ENCODE measurements at places on chromosomes 13 and 19.

DNA sequence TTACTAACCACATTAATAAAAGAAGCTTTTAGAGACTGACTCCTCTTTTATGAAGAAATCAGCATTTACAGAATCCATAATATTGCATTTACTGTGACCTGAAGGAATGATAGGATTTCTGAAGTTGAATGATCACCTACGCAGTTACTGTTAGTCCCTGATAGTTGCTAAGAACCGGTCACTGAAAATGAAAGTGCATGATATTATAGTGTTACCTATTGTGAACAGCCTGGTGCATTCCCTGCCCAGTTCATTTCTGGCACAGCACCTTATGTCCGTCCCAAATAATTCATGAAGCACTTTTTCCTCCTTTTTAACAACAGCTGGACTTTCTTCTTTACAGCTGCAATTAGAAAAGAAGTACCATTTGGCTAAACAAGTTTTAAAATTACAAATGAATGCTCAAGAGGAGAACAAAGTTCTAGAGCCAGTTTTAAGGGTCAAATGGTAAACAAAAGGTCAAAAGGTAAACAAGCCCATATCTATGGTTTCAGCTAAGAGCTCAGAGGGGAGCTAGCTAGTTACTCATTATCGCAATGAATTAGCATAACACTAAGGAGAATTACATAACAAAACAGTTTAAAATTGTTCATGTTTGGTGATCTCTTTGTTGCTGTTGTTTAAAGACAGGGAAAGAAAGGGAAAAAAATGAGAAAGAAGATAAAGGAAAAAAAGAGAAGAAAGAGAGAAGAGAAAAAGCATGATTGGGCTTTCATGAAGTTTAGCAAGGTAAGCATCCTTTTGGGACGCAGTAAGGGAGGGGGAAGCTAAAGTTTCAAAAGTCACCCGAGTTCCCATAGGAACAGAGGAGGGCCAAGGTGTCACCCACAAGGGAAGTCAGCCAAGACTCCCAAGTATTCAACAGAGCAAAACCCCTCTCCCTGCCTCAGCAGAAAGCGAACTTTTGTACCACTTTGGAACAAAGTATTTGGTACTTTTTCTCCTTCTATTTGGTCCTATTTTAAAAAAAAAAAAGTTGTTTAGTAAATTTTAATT is 50.2 kb downstream of the FLT3 start:
- H3K4me3 ChIP-seq: no peak overlapping the region
- DNase-seq: no peak
- H3K36me3 ChIP-seq: no peaks in the 10 kb centered on the region

- no peak overlapping the region for H3K27ac ChIP-seq
- H3K4me3 ChIP-seq: no peak overlapping the region
- no peaks in the 10 kb centered on the region for H3K4me1 ChIP-seq
- H3K36me3 ChIP-seq: no peaks in the 10 kb centered on the region
- DNase-seq: no peak
Observed at GRCh38 chr19:50551715-50552187, 16.5 kb downstream of the LRRC4B start.

- H3K27me3 ChIP-seq: no peaks in the 10 kb centered on the region
- H3K27ac ChIP-seq: no peak overlapping the region
- no peak overlapping the region for H3K4me3 ChIP-seq
- H3K4me1 ChIP-seq: no peaks in the 10 kb centered on the region
- no peak for DNase-seq
Observed at GRCh38 chr13:42320375-42320787, 48.4 kb downstream of the AKAP11 start.

GRCh38 chr19:13615890-13616289 is 109.6 kb upstream of the CACNA1A start:
- no peaks in the 10 kb centered on the region for H3K4me1 ChIP-seq
- no peak for DNase-seq
- H3K36me3 ChIP-seq: no peaks in the 10 kb centered on the region
- no peak overlapping the region for H3K27ac ChIP-seq
- no peaks in the 10 kb centered on the region for H3K27me3 ChIP-seq
- H3K4me3 ChIP-seq: no peak overlapping the region

DNA sequence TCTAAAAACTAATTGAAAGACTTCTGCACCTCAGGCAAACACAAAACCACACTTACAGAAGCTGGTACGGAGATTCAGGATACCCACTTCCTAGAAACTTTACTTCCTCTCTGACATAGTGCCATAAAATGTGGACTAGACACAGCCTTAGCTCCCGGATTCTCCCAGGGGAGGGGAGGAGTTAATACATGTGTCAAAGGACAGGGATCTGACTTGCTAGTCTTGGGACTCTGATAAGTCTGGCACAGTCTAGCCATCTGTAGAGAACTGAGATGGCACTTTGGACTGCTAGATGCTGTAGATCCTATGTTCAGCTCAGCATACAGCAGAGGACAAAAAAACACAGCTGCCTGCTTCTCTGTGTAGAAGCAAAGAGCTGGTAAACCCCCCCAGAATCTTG is 769.8 kb upstream of the MIR17HG start:
- no peak for DNase-seq
- no peaks in the 10 kb centered on the region for H3K36me3 ChIP-seq
- no peaks in the 10 kb centered on the region for H3K27me3 ChIP-seq
- H3K27ac ChIP-seq: no peak overlapping the region
- no peaks in the 10 kb centered on the region for H3K4me1 ChIP-seq

- peak; percentile 77 for DNase-seq
- H3K4me1 ChIP-seq: no peaks in the 10 kb centered on the region
- peaks cover under 1% of the 10 kb centered on the region for H3K27me3 ChIP-seq
- no peak overlapping the region for H3K4me3 ChIP-seq
- no peaks in the 10 kb centered on the region for H3K36me3 ChIP-seq
Observed at GRCh38 chr19:1076951-1077350, 10.0 kb downstream of the ARHGAP45 start.

- H3K4me3 ChIP-seq: no peak overlapping the region
- H3K27me3 ChIP-seq: no peaks in the 10 kb centered on the region
- DNase-seq: no peak
Observed at GRCh38 chr13:47945738-47946137, 55.3 kb downstream of the SUCLA2 start.

DNA sequence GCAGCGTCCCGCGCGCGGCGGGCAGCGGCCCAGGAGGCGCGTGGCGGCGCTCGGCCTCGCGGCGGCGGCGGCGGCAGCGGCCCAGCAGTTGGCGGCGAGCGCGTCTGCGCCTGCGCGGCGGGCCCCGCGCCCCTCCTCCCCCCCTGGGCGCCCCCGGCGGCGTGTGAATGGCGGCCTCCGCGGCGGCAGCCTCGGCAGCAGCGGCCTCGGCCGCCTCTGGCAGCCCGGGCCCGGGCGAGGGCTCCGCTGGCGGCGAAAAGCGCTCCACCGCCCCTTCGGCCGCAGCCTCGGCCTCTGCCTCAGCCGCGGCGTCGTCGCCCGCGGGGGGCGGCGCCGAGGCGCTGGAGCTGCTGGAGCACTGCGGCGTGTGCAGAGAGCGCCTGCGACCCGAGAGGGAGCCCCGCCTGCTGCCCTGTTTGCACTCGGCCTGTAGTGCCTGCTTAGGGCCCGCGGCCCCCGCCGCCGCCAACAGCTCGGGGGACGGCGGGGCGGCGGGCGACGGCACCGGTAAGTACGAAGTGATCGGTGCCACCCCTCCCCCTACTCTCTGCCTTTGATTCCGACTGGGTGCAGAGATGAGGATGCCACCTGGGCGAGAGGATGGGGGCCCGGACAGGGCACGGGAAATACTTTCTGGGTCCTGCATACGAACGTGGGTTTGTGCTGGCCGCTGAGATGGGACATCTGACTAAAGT is 874 bp downstream of the TRIM28 start:
- no peaks in the 10 kb centered on the region for H3K36me3 ChIP-seq
- peak overlapping the region; percentile 95 for H3K27ac ChIP-seq
- no peak for DNase-seq
- peak overlapping the region; percentile 10 for H3K4me3 ChIP-seq
- H3K4me1 ChIP-seq: peaks cover 19% of the 10 kb centered on the region
- H3K27me3 ChIP-seq: no peaks in the 10 kb centered on the region

DNA sequence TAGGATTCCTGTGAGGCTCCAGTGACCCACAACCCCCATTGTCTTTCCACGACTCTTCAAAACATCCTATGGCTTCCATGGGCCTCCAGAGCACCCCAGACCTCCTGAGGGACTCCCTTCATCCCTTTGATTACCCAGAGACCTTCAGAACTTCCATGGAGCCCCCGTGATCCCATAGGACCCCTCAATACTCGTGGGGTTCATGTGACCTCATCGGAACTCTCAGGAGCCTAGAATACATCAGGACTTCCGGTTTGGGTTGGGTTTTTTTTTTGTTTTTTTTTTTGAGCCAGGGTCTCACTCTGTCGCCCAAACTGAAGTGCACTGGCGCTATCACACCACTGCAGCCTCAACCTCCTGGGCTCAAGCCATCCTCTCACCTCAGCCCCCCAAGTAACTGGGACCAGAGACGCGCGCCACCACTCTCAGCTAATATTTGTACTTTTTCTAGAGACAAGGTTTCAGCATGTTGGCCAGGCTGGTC is 774 bp downstream of the ALDH16A1 start:
- peaks cover 3% of the 10 kb centered on the region for H3K4me1 ChIP-seq
- no peak overlapping the region for H3K4me3 ChIP-seq

DNA sequence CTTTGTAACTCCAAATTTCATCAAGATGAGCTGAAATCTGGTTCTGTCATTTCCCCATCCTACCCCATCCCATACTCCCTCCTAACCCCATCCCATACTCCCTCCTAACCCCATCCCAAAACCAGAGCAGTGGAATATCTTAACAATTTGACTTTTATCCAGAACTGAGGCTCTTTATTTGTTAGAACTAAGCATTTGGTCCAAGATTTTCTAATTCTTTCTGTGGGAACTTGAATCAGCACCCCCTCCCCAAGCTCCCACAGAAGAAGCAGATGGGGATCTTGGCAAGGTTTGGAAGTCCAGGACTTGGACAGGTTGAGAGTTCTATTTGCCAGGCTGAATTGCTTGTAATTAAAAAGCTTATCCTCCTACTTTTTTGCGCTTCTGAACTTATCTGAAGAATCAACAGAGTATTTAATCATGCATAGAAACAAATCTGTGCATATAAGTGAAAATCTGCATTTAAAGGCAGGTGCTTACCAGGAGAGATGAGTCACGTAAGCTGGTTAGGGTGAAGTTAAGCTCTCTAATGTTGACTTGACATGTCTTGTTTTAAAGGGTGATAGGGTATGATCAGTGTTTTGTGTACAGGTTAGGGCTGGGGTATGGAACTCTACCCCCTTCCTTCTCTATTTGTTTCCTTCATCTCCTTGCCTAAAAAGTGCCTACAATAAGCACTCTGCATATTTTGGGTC is 111.1 kb downstream of the COG6 start:
- no peak overlapping the region for H3K27ac ChIP-seq
- no peaks in the 10 kb centered on the region for H3K4me1 ChIP-seq
- no peak for DNase-seq
- no peaks in the 10 kb centered on the region for H3K36me3 ChIP-seq
- no peaks in the 10 kb centered on the region for H3K27me3 ChIP-seq
- no peak overlapping the region for H3K4me3 ChIP-seq

DNA sequence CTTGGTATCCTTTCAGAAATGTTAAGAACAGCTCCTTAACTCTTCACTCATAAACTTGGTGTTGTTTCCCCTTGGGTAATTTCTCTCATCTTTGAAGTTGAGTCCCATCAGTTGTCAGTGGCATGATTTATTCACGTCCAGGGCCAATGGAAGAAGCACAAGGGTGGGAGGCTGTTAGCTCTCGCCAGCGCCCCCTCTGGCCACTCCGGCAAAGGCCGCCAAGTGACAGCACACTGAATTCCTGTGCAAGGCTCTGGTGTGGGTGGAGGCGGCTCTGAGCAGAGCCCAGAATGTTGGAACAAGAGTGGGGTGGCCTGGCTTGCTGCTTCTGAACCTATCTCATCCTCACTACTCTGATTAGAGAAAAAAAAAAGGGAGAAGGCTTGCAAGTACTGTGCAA is 13.1 kb upstream of the MEDAG start:
- no peak overlapping the region for H3K27ac ChIP-seq
- no peak overlapping the region for H3K4me3 ChIP-seq
- no peaks in the 10 kb centered on the region for H3K4me1 ChIP-seq
- DNase-seq: peak; percentile 43

DNA sequence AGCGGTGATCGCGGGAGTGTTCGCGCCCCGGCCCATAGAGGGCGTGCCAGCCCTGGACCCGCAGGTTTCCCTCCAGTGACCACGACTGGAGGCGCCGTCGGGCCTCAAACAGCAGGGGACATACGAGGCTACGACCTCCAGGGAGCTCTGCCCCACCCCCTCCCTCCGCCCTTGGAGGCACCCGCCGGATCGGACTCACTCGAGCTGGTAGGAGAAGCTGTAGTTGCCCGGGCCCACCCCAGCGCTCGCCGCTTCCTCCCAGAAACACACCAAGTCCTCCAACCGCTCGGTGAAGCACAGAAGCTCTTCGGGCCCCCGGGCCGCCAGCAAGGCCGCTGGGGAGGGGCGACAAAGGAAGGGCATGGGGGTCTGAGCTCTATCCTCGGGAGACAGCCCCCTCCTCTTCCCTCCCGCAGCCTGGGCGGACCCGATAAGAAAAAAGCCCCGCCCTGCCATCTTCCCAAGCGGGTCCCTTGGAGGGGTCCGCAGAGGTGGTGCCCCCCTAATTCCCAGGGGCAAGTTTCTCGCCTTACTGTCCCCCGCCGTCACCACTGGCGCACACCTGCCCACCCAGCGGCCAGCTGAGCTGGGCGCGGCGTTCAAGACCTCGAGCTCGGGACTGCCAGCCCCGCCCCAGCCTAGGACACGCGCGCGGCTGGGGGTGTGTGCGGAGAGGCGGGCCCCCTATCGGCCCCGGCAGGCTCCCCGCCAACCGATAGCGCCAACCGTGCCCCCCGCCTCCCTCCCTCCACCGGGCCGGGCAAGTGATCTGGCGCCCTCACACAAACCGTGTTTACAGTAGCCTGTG is 1.0 kb downstream of the EPOR start:
- H3K4me1 ChIP-seq: peaks cover 43% of the 10 kb centered on the region
- no peaks in the 10 kb centered on the region for H3K36me3 ChIP-seq
- H3K4me3 ChIP-seq: no peak overlapping the region
- H3K27ac ChIP-seq: no peak overlapping the region
- no peaks in the 10 kb centered on the region for H3K27me3 ChIP-seq

GRCh38 chr13:87680298-87680697 is 9.1 kb downstream of the SLITRK5 start:
- no peak for DNase-seq
- no peak overlapping the region for H3K27ac ChIP-seq
- H3K36me3 ChIP-seq: no peaks in the 10 kb centered on the region
- no peak overlapping the region for H3K4me3 ChIP-seq

DNA sequence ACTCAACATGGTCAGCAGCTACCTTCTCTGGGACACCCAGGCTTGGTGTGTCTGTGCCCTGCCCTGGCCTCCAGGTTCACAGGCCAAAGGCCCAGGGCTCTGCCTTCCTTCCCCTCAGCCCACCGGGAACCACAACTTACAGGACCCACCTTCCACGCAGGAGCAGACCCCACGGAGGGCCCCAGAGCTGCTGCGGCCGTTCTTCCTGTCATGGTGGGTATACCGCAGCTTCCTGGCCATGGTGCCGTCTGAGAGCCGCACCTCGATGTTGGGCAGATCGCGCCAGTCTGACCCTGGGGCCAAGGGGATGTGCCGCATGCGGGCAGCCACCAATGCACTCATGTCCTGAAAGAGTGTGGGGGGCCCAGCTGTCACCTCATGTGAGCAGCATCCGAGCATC is 17.2 kb upstream of the EIF3G start:
- no peaks in the 10 kb centered on the region for H3K4me1 ChIP-seq
- H3K27me3 ChIP-seq: no peaks in the 10 kb centered on the region
- no peaks in the 10 kb centered on the region for H3K36me3 ChIP-seq
- no peak for DNase-seq

- no peaks in the 10 kb centered on the region for H3K4me1 ChIP-seq
- H3K27me3 ChIP-seq: no peaks in the 10 kb centered on the region
- no peak overlapping the region for H3K27ac ChIP-seq
Observed at GRCh38 chr13:24894972-24895300, 131.0 kb downstream of the RNF17 start.

Data from adrenal gland (tissue), 19 donors.